ENCODE measurements at places on chromosomes 6 and 20.
A peak's percentile ranks its signal among the peaks of the same experiment; 100 is the strongest.

DNA sequence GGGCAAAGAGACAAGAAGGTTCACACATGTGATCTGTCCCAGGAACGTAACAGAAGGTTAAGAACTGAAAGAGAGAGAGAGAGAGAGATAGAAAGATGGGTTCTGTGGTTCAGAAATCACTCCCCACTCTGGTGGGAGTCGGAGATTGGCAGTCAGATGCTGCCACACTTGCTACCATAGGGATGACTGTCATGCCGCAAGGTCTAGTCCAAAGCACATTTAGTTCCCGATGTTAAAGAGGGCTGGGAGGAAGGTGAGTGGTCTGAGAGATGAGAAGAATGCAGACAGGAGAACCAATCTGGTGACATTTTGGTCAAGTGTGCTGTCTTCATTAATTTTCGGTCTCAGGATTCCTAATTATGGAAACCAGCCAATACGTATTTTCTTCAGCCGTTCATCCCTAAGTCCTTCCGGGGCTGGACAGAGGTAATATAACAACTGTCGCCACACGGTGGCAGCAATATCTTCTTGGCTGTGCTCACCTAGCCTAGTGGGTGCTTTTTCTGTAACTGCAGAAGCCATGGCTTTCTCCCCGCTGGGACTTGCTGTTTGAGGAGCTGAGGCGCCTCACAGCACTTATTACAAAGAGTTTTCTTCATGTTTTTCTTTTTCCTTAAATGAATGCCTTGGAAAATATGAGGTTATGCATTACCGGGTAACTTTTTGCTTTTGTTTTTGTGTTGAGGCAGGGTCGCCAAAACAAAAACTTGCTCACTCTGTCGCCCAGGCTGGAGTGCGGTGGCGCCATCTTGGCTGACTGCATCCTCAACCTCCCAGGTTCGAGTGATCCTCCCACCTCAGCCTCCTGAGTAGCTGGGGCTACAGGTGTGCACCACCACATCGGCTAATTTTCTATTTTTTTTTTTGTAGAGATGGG is 46.0 kb downstream of the SLC35D3 start:
- DNase-seq = peak; percentile 68

- DNase-seq = no peak
Measured at GRCh38 chr6:144268794-144269349, 16.3 kb upstream of the UTRN start.

DNA sequence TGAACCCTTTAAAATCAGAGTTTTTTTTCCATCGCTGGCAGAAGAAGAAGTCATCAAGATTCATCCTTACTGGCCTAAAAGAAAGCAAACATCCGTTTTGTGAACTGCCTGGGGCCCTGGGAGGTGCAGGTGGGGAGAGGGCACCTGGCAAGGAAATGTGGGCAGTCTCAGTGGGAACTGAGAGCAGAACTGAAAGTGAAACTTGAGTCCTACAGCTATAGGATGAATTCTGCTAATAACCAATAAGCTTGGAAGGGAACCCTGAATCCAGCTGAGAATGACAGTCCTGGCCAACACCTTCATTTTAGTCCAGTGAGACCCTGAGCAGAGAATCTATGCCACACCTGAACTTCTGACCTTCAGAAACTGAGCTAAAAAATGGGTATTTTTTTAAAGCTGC is 130.1 kb upstream of the ASCC3 start:
- DNase-seq = peak; percentile 46

DNA sequence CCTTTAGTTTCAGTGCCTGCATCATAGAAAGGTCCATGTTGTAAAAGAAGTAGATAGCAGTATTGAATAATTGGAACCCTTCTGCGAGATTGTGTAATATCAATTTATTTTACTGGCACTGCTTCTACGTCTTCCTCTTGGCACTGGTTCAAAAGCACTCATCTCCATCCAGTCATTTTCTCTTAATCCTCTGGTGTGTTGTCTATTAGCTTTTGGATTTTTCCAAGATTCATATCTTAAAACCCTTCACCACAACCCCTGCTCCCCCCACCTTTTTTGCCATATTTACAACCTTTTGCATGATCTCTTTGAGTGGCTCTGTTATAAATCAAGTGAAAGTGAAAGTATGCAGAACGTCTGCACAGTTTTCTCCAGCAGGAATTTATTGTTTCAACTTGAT is 76.6 kb upstream of the HSF2 start:
- peak; percentile 2 for DNase-seq

DNA sequence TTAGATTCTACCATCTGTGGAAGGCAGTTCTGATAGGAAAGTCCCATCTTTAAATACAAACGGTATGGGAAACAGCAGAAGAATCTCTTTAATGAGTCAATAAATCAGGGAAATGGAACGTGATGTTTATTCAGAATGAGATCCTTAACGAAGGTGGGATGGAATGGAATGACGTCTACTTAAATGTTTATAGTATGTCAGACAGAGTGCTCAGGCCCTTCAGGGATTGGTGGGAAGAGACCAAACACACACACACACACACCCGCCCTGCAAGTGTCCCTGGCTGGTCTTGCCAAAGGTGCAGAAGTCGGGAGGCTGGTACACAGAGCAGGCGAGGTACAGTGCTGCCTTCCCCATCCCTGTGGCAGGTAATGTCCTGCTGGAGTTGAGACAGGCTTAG is 164.0 kb downstream of the FARS2 start:
- no peak for DNase-seq

DNA sequence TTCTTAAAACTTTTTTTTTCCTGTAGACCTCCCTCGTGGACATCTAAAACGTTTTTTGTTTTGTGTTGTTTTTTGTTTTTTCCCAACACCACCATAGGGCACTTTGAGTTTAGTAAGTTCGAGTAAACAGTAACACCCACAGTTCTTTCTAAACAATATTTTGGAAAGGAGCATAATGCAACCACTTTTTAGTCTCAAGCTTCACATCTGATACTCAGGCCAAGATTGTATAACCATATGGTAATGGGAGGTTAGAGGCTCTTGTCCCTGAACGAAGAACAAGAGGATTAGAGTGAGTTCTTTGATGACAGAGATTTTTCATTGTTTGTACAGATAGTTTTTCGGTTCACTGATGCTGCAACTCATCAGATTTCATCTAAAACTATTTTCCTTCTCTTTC is 144.6 kb downstream of the MTHFD1L start:
- no peak for DNase-seq

DNA sequence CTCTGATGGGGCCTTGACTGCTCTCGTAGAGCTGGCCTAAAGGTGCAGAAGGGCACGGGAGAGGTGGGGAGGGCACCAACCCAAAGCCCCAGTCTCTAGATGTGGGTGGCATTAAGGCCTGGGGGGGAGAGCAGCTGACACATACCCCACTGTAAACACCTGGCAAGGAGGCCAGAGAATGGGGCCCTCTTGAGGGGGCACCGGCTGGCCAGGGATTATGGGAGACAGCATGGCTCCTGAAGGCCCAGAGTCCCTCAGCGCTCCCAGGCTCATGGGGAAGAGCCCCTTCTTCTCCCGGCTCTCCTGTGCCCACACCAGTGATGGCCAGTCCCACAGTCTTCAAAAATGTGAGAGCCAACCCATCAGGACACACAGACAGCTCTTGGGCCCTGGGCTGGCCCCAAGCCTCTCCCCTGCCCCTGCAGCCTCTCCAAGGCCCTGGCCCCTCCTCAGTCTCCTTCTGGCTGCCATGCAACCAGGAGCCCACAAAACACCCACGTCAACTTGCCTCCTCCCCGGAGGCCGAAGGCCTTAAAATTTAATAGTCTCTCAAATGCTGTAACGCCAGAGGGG is 58.2 kb upstream of the FOXP4 start:
- DNase-seq = no peak
